ENCODE measurements at places on chromosomes 3 and 15.
A peak's percentile ranks its signal among the peaks of the same experiment; 100 is the strongest.

GRCh38 chr3:123757281-123757940, 126.7 kb downstream of the MYLK start:
- no peak for DNase-seq

- peak; percentile 24 for DNase-seq
These were observed 134.2 kb upstream of the SATB1 start for GRCh38 chr3:18559331-18559842.

- no peak for DNase-seq
These were observed 353.6 kb downstream of the NTRK3 start for GRCh38 chr15:87902772-87903426.

DNA sequence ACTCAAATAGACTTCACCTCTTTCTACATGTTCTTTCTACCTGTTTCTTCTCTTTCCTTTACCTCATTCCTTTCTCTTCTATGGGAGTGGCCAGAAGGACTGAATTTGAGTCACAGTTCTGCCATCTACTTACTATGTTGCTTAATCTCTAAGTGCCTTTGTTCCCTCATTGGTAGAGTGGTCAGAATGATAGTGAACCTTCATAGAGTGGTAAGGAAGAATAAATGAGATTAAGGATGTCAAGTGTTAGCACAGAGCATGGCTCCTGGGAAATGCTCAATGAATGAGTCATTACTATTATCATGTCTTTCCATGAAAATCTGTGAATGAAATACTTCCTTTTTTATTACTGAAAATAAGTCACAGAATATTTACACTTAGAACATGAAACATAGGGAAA, 17.5 kb downstream of the TMEM207 start:
- DNase-seq, result no peak

DNA sequence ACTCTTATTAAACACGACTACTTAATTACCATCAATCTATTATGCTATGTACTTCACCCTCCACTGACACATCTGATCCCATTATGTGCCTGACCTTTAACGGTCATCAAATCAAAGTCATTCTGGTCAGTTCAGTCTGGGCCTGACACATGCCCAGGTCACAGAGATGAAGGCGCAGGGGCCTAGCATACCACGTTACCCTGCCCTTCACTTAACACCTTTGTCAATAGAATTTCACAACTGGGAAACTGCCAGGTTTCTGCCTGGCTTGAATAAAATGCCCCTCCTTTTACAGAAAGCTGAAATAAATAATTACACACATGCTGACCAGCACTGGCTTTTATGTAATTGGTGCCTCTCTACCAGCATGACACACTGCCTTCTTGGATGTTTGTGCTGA, 39.5 kb downstream of the MECOM start:
- peak; percentile 68 for DNase-seq
